Activated naive CD4-positive, alpha-beta T cell (primary cell): ENCODE measurements at places on chromosomes 11 and 22.

DNA sequence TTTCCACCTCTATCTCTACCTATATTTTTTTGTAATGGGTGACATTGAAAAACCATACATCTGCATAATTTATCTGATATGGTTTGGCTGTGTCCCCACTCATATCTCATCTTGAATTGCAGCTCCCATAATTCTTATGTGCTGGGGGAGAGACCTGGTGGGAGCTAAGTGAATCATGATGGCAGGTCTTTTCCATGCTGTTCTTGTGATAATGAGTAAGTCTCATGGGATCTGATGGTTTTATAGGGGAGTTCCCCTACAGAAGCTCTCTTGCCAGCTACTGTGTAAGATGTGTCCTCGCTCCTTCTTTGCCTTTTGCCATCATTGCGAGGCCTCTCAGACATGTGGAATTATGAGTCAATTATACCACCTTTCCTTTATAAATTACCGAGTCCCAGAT is 551.0 kb upstream of the ANO5 start:
- DNase-seq, result no peak

- no peak for DNase-seq
Measured at GRCh38 chr11:69620683-69621290, 20.2 kb upstream of the CCND1 start.

DNA sequence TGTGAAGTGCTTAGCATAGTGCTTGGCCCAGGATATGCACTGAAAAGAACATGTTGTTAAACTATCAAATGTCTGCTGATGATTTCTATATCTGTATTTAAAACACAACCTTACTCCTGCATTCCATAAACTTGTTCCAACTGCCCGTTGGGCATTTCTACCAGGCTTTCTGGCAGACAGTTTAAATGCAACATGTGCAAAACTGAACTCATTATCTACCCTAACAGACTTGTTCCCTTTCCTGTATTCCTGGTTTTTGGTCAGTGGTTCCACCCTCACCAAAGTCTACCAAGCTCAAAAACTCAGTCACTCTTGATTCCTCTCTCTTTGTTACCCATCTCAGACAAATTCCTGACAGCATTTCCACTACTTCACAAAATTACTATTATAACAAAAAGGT is 6.5 kb upstream of the RAB38 start:
- no peak for DNase-seq

DNA sequence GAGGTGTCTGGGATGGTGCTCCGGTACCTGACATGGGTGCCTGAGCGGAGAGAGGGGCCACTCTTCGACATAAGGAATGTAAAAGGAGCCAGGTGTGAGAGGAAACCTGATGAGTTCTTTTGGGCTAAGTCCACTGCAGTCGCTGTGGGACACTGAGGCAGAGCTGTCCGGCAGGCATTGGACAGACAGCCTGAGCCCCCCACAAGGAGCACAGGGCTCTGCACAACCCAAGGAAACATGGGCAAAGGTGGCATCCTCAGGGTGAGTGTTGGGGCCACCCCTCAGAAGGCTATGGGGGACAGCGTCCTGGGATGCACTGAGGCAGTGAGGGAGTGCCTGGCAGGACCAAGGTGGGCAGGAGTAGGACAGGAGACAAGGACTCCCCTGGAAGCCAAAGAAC is 57.7 kb upstream of the EMID1 start:
- no peak for DNase-seq

DNA sequence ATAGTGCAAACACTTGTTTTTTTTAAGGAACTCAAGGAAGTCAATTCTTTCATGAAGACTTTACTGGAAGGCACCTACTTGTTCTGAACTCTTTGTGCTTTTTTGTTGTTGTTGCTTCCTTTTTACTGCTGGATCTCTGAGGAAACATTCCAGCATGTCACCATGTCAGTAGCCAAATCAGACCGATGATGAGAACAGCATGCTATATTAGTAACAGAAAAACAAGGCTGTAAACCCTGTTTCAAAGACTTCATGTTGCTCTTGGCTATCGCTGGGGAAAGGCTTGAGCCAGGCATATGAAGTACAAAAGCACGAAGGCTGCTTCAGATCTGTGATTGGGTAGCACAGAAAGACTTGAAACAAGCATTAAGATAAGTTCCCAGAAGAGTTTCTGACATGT is 125.6 kb upstream of the SLC5A12 start:
- DNase-seq, result no peak

DNA sequence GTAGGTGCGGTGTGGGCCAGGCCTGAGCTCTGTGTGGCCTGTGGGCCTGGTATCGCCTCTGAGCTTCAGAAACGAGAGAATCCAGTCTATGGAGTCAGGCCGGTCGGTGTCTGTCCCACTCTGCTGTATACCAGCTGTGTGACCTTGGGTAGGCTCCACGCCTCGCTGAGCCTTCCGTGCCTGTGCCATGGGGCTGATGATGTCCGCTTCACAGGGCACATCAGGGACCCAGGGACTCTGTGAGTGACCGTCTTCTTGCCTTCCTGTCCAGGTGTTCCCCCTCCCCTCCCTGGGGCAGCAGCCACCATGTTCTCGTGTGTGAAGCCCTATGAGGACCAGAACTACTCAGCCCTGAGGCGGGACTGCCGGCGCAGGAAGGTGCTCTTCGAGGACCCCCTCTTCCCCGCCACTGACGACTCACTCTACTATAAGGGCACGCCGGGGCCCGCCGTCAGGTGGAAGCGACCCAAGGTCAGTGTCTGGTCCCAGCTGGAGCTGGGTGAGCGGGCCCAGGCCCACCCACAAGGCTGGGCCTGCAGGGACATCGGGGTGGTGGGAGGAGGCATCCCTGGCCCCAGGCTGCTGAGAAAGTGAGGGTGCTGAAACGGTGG is 17.9 kb downstream of the CAPN5 start:
- DNase-seq, result no peak

DNA sequence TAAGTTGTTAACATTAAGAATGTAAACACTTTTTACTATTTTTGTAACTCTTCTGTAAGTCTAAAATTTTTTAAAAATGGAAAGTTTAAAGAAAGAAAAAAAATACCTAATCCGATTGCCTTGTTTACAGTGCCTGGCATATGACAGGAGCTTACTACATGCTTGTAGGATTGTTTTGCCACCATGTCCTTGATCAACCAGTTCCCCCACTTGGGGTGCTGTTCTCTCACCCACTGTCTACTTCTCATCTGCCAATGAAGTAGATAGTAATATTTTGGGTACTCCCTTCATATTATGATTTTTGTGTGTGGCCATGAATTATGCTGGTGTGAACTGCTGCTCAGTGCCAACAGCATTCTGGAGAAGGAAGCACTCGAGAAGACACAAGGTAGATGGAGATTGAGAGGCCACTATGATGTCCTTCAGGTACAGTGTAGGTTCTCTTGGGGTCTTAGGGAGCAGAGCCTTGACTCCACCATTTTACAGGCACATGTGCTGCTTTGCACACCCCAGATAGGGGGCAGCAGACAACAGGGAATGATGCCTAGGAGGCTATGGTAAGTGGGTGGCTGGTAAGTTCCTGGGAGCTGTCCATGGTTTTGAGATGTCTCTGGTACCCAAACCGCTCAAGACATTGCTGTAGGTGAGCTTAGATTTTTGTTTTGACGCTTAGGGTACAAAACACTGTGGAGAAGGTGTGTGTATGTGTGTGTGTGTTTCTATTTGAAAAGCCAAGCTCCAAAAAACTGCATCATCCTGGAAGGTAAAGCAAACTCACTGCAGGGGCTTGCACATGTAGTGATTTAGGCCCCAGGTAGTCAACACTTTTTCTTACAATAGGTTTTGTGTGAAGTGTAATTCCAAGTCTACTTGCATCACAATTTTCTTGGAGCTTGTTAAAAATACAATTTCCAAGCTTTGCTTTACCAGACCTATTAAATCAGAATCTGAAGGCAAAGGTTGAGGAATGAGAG is 494.5 kb upstream of the LARGE1 start:
- no peak for DNase-seq

DNA sequence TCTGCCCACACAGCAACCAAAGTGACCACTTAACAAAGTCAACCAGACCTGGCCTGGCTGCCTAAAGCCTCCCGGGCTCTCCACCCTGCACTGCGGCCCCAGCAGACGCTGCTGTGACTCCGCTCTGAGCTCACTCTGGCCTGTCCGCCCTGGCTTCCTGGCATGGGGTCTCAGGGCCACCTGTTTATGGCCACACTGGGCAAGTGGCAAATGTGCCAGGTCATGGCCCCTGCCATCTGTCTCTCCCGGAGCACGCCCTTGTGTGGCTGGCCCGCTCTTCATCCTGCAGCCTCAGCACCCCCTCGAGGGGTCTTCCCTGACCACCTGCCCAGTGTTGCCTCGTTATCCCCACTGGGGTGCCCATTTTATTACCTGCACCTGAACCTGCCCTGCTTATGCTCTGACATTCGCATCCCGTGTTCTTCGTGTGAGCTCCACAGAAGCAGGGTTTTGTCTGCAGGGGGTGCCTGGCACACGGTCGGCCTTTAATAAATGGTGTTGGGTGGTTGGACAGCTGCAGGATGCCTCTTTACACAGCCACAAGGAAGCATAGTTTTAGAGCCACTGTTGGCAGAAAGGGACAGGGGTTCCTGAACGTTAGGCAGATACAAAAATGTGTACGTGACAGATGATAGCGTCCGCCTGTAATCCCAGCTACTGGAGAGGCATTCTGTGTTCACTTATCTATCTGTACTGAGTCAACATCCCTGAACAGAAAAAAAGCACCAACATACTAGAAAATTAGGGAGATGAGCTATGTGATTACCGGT is 785.6 kb downstream of the TBC1D22A start:
- DNase-seq, result no peak

DNA sequence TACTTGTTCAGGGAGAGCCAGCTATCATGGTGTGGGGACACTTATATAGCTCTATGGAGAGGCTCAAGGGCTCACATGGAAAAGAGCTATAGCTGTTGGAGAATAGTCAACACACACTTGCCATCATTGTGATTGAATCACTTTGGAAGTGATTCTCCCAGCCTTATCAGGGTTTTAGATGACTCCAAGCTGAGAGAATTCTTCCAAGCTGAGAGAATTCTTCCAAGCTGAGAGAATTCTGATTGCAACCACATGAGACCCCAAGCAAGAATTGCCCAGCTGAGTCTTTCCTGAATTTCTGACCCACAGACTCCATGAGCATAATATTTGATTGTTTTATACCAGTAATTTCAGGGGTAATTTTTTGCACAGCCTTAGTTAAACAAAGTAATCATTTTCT is 1318.3 kb upstream of the RAG2 start:
- no peak for DNase-seq

DNA sequence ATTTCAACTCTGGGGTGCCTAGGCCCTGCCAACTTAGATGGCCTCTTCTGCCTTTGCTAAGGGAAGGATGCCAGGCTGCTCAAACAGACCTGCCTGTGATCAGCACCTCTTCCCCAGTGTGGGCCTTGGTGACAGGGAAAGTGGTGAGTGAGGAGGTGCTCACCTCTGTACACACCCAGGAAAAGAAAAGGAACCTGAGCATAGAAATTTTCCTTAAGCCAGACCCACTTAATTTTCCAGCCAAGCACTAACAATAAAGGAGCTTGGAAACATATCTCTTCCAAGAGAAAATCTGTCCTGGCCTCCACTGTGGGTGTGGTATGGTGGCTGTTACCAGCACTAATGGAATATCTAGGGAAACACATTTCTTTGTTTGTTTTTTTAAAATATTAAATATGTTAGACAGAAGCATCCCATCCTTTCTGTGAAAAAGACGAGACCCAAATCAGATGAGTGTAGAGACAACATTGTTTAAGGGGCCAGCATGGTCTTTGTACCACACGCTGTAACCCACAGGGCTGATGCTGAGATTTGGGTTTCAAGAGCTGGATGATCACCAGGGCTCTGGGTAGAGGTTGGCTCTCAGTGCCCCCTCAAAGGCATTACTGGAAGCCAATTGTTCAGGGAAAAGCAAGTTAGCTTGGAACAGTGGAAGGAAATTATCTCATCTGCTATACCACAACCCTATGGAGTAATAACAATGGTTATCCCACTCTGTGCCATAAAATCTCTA is 472.2 kb downstream of the INSC start:
- no peak for DNase-seq

DNA sequence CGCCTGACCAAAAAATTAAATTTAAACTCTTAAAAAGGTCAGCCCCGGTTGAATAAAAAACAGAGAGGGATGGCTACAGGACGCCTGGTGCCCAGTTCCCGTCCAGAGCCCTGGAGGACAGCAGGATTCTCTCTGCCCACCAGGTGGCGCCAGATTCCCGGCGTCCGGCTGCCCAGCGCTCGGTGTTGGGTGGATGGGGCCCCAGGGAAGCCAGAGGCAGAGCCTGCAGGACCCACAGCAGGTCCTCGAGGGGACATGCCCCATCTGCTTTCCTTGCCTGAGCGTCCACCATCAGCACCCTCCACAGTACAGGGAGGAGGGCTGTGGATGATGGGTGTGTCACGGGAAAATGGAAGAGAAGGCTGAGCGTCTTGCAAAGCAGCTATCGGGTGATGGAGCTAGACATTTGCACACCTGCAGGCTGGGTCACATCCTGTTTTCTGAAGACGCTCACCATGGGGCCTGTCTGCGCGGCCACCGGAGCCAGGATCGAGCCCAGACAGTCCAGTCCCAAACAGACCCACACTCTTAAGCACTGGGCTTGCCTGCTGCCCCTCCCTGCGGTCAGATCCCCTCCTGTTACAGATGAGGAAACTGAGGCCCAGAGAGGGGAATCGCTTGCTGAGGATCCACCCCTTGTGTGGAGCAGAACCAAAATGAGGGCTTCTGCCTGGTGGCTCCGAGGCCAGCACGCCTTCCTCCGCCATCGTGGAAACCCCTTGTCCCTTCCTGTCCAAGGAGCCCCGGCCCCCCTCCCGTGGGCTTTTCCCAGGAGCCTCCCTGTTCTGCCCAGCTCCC is 18.5 kb upstream of the CBX7 start:
- DNase-seq, result peak; percentile 71

DNA sequence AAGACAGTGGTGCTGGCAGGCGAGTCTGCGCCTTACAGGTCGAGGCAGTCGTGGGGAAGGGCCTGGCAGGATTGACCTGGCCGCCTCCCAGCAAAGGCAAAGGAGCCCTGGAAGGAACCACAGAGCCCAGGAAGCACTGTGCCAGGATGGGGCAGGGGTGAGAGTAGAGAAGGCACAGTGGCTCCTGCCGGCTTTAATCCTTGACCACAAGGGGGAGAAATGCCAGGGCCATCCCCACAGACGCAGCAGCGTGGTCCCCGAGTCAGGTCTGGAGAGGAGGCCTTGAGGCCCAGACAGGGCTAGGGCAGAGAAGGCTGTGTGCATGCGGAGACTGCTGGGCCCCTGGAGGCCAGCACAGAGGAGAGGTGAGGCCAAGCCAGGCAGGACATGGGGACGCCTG is 9.9 kb upstream of the NDUFS8 start:
- no peak for DNase-seq

- no peak for DNase-seq
Measured at GRCh38 chr11:103897160-103897936, 139.1 kb upstream of the DDI1 start.

- DNase-seq, result no peak
Measured at GRCh38 chr11:14029440-14029839, 66.9 kb downstream of the SPON1 start.

DNA sequence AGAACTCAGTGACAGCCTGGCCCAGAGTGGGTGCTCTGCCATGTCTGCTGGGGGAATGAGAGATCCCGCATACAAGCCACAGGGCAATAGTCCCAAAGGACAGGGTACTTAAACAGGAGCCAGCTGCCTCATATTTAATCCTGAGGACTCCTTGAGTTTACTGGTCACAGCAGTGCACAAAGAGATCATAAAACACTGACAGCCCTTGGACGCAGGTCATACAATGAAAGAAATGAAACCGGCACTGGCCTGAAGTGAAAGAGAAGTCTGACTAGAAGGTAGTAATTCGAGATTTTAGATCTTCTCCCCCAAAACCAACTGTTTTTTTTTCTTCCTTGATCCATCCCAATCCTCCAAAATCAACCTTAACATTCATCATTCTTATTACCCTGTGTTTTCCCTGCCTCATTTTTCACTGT is 299.8 kb upstream of the SYN3 start:
- DNase-seq, result no peak
